ENCODE measurements at places on chromosomes 4 and X. TPM values are rescaled to one million over a fixed set of nuclear protein-coding genes. Genes with fewer than 3 reads are reported as not detected.

DNA sequence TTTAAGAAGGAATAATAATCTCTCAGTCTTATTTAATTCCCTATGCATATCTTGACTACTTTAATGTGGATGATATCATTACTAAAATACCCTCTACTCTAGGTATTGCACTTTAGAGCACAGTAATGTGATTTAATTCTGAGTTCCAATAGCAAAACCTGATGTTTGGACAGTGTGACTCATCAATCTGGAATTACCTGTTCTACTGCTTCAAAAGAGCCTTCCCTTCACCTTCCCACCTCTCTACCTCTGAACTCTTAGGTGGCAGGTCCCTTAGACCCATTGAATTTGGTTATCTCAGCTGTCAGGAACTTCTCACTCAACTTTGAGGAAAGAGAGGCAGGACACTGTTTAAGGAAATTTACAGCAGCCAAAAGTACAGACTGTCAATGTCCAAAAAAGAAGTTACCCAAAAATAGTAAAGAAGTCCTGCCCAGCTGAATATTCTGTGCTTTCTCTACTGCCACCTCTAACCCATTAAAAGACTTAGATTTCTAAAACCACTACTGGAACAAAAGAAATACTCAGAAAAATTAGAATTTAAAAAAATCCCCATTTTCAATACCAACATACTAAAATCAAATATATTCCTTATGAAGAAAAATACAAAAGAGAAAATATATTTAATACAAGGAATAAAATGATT lies 123.1 kb upstream of the GPM6A start:
- DNase-seq: no peak

GRCh38 chrX:125236955-125237354 lies 82.7 kb upstream of the TEX13C start:
- no peak for DNase-seq

GRCh38 chrX:57227691-57228090 lies 58.8 kb upstream of the FAAH2 start:
- peak; percentile 2 for DNase-seq

DNA sequence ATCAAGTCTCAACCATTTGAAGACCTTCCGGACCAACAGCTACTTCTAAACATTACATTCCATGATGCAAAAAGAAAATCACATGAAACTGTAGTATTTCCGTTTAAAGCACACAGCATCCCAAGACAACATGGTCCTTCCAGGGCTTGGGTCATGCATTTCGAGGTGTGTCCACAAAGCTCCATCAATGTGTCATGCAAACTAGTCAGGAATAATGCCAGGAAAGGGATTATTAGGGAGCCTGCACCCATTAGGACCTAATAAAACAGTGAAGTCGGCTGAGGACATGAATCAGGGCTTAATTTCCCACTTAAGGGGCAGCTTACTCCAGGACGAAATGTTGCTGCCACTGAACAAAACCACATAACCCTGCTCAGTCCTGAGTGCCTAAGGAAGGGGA lies 177.9 kb downstream of the TSPAN5 start:
- DNase-seq: no peak

- DNase-seq: no peak
Measured at GRCh38 chr4:79871961-79872360, 201.1 kb downstream of the ANTXR2 start.

DNA sequence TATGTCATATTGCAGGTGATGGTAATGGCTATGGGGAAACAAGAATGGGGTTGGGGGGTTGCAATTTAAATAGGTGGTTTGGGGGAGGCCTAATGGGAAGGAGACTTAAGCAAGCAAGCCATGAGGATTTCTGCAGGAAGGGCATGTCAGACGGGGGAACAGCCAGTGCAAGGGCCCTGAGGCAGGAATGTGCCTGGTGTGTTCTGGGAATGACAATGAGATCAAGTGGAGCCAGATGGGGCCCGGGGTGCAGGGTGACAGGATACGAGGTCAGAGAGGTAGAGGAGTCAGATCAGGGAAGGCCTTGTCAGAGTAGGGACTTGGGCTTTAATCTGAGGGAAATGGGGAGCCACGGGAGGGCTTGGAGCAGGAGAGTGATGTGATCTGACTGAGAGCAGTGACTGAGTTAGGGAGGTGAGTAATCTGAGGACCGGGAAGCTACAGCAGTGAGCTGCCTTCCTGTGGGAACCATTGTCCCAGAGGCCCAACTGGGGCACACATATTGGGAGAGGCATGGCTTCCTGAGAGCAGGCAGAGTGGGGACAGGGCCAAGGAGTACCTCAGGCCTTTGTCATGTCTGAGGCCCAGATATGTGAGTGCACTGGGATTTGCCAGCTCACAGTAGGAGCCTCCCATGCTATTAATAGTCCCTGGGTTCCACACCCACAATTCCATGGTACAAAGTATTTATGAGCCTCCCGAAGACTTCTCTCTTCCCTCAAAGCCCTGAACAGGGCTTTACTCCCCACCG lies 139.8 kb downstream of the BCOR start:
- no peak for DNase-seq

DNA sequence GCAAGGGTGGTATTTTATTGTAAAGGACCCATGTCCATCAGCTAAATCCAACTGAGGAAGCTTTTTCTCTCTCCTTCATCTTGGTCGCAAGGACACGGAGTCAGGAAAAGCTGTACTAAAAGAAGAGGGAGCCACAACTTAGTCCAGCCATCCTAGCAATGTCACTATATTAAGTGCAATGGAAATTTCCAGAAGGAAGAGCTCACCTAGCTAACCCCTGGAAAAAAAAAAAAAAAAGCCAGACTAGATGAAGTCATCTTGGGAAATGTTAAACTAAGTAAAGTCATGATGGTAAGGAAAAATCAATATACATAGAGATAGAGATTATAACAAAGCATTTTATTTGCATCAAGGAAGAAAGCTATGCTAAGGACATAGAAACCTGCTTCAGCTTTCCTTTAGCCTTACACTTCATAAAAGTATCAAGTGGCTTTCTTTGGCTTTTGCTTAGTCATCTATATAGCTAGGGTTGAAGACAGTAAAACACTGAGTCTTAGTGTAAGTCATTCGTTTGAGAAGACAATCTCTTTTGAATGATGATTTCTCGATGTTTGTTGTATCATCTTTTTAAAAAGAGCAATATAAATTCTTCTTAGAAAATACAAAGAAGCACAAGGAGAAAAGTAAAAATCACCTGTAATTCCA lies 18.6 kb upstream of the CA5B start:
- no peak for DNase-seq

DNA sequence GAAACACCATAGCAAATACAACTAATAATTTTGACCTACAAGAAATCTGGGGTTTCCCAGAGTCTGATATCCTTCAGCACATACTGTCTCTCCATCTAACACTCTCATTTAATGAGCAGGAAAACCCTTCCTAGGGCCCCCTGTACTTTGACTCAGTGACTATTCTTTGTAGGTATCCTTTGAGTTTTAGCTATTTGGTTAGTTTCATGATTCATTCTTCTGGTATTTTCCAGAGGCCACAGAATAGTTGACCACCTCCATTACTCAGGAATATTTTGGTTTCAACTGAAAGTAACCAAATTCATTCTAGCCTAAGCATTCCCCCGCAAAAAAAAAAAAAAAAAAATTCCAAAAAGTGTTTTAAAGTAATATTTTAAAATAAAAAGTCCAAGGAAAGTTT lies 140.0 kb downstream of the IDS start:
- DNase-seq: peak; percentile 5

DNA sequence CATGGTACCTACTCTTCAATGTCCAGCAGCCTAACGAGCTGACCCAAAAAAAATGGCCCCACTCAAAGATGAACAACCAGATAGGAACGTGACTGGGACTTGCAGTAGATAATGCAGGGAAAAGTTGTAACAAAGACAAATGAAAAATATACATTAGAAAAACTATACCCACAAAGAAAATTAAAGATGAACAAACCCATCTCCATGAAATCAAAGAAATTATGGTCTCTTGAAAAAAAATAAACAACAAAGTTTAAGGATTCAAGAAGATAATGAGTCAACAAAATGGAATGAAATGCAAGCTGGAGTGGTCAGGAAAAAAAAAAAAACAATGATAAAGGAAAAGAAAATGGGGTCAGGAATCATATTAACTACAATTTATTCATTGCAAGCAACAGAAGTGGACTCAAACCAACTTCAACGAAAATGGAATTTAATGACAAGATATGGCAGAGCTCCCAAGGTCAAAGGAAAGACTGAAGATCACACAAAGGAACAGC lies 309.8 kb upstream of the GALNT7 start:
- no peak for DNase-seq

- no peak for DNase-seq
Measured at GRCh38 chrX:112058255-112058654, 24.3 kb downstream of the TRPC5 start.

- no peak for DNase-seq
Measured at GRCh38 chr4:31735004-31735403, 1014.8 kb downstream of the PCDH7 start.

SGMS2 gene
- total RNA-seq: 51.1 TPM
